Large intestine (tissue), 12 donors: ENCODE measurements at places on chromosomes 1 and 21. TPM values are rescaled to one million over a fixed set of nuclear protein-coding genes. Genes with fewer than 3 reads are reported as not detected.

- peaks cover 10% of the 10 kb centered on the region for H3K36me3 ChIP-seq
- no peak overlapping the region for H3K27ac ChIP-seq
- H3K4me1 ChIP-seq, result peaks cover 2% of the 10 kb centered on the region
- H3K27me3 ChIP-seq, result no peaks in the 10 kb centered on the region
- DNase-seq, result no peak
Observed at GRCh38 chr1:167763525-167764220, 41.9 kb downstream of the MPZL1 start.

DNA sequence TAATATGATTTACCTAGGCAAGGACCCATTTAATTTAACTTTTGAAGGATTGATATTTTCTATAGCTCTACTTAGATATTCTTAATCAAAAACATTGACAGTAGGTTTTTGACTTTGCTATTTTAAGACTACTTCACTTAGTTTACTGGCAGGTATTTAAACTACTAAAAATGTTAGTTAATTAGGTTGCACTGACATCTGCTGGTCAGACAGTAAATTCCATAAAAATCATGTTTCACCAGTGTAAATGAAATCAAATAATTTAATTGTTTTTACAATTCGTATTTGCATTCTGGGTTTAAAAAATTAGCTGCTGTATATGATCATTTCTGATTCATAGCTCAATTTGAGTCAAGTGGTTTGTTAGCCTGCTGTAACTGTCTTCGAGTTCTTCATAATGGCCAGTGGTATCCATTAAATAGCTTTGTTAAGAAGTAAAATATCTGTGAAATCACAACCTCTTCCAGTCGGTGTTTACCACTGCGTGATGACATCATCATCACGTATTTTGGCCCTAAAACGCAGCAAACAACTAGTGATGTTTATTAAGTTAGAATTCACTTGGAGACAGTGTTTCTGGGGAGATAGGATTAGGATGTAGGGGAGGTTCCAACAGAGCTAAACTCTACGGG lies 26.2 kb downstream of the EXTL2 start:
- no peaks in the 10 kb centered on the region for H3K27me3 ChIP-seq
- H3K4me1 ChIP-seq, result no peaks in the 10 kb centered on the region
- DNase-seq, result no peak
- no peak overlapping the region for H3K4me3 ChIP-seq
- H3K27ac ChIP-seq, result no peak overlapping the region

- H3K27me3 ChIP-seq, result no peaks in the 10 kb centered on the region
- DNase-seq, result no peak
- no peaks in the 10 kb centered on the region for H3K36me3 ChIP-seq
- H3K4me3 ChIP-seq, result peak overlapping the region; percentile 94
- peak overlapping the region; percentile 78 for H3K27ac ChIP-seq
Observed at GRCh38 chr1:36148821-36149236, 457 bp downstream of the TRAPPC3 start.

DNA sequence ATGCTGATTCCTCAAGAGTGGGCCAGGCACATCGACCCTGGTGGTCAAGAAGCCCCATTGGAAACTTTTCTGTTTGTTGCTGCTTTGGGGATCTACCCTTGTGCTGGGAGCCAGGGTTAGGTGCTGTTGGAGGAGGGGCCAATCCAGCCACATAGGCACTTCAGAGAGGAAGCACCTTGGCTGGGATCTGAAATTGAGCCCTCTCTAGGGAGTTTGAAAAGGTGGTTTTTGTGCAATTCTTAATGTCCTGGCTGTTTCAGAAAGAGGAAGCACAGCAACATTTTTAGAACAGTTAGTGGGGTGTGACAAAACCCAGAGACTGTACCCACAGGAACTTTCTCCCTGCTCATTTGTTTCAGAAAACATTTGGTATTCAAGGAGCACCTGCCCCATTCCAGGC lies 17.2 kb upstream of the BEND5 start:
- H3K36me3 ChIP-seq, result no peaks in the 10 kb centered on the region
- DNase-seq, result no peak
- H3K4me1 ChIP-seq, result no peaks in the 10 kb centered on the region
- no peak overlapping the region for H3K4me3 ChIP-seq

DNA sequence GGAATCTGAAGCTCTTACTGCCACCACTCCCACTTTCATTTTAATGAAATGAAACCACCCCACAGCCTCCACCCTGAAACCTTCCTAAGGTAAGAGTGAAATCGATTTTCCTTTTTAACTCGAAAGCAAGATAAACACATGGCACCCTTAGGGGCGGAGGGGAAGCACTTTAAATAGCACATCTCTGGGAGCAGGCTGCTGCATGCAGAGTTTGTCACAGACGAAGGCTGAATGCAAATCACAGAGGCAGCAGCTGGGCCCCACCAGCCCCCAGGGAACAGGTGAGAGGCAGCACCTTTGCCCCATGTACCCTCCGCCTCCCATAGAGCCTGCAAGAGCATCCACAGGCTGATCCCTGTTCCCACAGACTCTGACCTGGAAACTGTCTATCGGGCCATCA lies 60.0 kb upstream of the GRIK3 start:
- H3K4me1 ChIP-seq, result no peaks in the 10 kb centered on the region
- H3K27me3 ChIP-seq, result no peaks in the 10 kb centered on the region
- no peak overlapping the region for H3K27ac ChIP-seq
- no peak for DNase-seq

- H3K4me1 ChIP-seq, result no peaks in the 10 kb centered on the region
- H3K4me3 ChIP-seq, result no peak overlapping the region
- DNase-seq, result no peak
- no peaks in the 10 kb centered on the region for H3K36me3 ChIP-seq
- no peaks in the 10 kb centered on the region for H3K27me3 ChIP-seq
Observed at GRCh38 chr1:231827337-231828105, 200.9 kb downstream of the DISC1 start.

DNA sequence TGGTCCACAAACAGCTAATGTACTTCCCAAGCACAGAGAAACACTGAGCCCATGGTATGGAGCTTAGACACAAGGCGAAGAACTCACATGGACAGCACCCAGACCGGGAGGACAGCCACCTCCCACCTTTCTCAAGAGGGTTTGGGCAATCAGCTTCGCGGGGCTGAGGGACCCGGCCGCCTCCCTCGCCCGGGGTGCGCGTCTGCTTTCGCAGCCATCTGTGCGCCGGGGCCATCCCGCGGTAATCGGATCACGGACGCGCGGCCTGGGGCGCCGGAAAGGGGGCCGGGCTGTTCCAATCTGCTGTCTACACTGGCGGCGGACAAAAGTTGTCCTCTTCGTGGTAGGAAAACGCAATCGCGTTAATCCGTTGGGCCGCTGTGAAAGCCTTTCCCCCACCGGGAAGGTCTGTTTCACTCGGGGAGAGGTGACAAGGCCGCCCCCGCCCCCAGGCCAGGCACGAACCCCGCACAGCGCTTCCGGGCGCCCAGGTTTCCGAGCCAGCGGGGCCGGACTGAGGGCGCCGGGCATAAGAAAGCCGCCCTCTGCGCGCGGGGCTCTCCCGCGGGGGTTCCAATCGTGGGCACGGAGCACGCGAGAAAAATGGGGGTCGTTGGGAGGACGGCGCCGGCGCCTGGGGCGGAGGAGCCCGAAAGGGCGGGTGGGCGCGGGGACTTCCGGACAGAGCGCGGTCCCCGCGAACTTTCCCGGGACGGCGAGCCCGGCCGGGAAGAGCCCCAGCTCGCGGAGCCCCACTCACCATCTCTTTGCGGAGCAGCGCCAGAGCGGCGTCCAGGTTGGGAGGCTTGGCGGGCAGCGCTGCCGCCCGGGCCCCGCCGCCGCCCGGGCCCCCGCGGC lies 664 bp downstream of the FAM89A start:
- peaks cover 11% of the 10 kb centered on the region for H3K4me1 ChIP-seq
- peak; percentile 59 for DNase-seq
- H3K4me3 ChIP-seq, result peak overlapping the region; percentile 68
- H3K27ac ChIP-seq, result no peak overlapping the region
- peaks cover 30% of the 10 kb centered on the region for H3K27me3 ChIP-seq
- H3K36me3 ChIP-seq, result no peaks in the 10 kb centered on the region

DNA sequence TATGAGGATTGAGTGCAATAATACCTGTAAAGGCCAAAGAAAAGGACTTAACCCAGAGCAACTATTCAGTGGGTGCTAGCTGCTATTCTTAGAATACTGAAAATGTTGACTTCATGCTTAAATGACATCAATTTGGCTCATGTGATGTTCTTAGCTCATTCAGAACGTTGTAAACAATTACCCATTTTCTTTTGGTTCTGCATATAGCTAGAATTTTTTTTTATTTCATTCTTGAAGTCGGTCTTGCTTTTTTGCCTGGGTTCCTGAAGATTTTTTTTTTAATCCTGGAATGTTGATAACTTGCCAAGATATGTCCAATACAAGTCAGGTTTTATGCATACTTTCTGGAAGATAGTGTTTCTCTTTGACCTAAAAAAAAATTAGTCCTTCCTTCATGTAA lies 772.0 kb downstream of the LTN1 start:
- H3K27ac ChIP-seq, result no peak overlapping the region
- H3K4me3 ChIP-seq, result no peak overlapping the region
- H3K27me3 ChIP-seq, result no peaks in the 10 kb centered on the region

GRCh38 chr1:181174861-181175260 lies 86.4 kb downstream of the IER5 start:
- peaks cover 42% of the 10 kb centered on the region for H3K4me1 ChIP-seq
- H3K27ac ChIP-seq, result peak overlapping the region; percentile 94
- H3K27me3 ChIP-seq, result no peaks in the 10 kb centered on the region
- peak; percentile 72 for DNase-seq

GRCh38 chr1:25676488-25676887 lies 59.9 kb downstream of the MAN1C1 start:
- H3K27ac ChIP-seq, result no peak overlapping the region
- H3K27me3 ChIP-seq, result no peaks in the 10 kb centered on the region
- H3K36me3 ChIP-seq, result no peaks in the 10 kb centered on the region
- no peaks in the 10 kb centered on the region for H3K4me1 ChIP-seq
- no peak for DNase-seq

DNA sequence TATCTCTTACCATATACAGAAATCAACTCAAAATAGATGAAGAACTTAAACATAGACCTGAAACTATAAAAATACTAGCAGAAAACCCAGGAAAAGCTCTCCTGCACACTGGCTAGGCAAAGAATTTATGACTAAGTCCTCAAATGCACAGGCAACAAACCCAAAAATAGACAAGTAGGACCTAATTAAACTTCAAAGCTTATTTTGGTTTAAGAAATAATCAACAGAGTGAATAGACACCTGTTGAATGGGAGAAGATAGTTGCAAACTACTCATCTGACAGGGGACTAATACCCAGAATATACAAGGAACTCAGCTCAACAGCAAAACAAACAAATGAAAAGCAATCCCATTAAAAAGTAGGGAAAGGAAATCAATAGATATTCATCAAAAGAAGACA lies 40.7 kb downstream of the WARS2 start:
- H3K4me1 ChIP-seq, result no peaks in the 10 kb centered on the region
- H3K27ac ChIP-seq, result no peak overlapping the region
- no peaks in the 10 kb centered on the region for H3K27me3 ChIP-seq
- no peak overlapping the region for H3K4me3 ChIP-seq
- no peaks in the 10 kb centered on the region for H3K36me3 ChIP-seq
- no peak for DNase-seq

GRCh38 chr1:65163201-65163805 lies 15.3 kb downstream of the AK4 start:
- no peaks in the 10 kb centered on the region for H3K36me3 ChIP-seq
- no peak overlapping the region for H3K27ac ChIP-seq

DNA sequence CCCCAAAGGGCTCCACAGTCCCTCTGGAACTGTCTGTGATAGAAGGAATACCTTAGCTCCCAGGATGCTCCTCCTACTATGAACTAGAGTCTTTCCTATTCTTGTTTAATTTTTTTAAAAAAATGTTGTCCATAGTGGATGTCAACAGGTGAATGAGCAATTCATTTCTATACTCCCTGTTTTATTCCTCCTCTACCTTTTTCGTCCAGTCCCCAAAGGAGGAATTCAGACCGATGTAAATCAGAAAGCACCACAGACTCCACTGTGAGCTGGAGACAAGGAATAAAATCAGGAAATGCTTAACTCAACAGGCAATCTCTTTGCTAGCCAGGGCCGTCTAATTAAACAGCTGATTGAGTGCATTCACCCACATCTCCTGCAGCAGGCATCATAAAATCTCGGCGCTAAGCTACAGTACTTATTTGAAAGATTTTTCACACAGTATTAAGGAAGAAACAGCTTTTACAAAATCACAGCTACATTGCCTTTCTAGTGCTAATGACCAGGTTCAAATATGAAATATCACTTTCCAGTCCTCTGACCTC lies 381.6 kb downstream of the SIPA1L2 start:
- H3K27ac ChIP-seq, result no peak overlapping the region
- H3K36me3 ChIP-seq, result no peaks in the 10 kb centered on the region
- DNase-seq, result no peak
- peaks cover 6% of the 10 kb centered on the region for H3K27me3 ChIP-seq
- peaks cover 3% of the 10 kb centered on the region for H3K4me1 ChIP-seq
- no peak overlapping the region for H3K4me3 ChIP-seq

GRCh38 chr1:247347477-247348222 lies 16.0 kb upstream of the ZNF496 start:
- H3K4me1 ChIP-seq, result peaks cover 5% of the 10 kb centered on the region
- H3K27me3 ChIP-seq, result peaks cover 10% of the 10 kb centered on the region
- H3K4me3 ChIP-seq, result peak overlapping the region; percentile 10
- no peaks in the 10 kb centered on the region for H3K36me3 ChIP-seq

DNA sequence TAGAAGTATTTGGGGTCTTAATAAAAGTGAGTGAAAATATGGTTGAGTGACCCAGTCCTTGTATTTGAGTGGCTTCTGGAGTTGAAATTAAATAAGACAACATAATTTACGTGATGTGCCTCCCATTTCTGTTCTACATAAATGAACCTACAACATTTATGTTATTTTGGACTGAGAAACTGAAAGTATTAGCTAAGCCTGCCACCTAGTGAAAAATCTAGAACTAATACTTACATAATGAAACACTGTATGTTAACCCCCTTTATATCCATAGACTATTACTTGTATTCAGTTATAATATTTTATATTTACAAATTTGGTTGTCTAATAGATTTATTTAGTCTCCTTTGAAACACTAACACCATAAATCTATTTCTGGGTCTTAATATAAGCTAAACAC lies 298.9 kb downstream of the KCNT2 start:
- H3K27me3 ChIP-seq, result no peaks in the 10 kb centered on the region
- no peak overlapping the region for H3K27ac ChIP-seq
- no peak for DNase-seq
- no peaks in the 10 kb centered on the region for H3K36me3 ChIP-seq
- no peak overlapping the region for H3K4me3 ChIP-seq

GRCh38 chr1:203165101-203165799 lies 10.4 kb downstream of the MYBPH start:
- no peak for DNase-seq
- H3K4me3 ChIP-seq, result no peak overlapping the region
- no peaks in the 10 kb centered on the region for H3K36me3 ChIP-seq

- H3K27me3 ChIP-seq, result no peaks in the 10 kb centered on the region
- no peak overlapping the region for H3K4me3 ChIP-seq
- H3K36me3 ChIP-seq, result peaks cover 79% of the 10 kb centered on the region
- no peak for DNase-seq
- H3K27ac ChIP-seq, result peak overlapping the region; percentile 30
Observed at GRCh38 chr21:41752231-41752681, 14.6 kb downstream of the RIPK4 start.

TRAPPC10 gene
- 36.6 TPM for polyA plus RNA-seq

SAMSN1 gene
- polyA plus RNA-seq, result 3.4 TPM

RSPH1 gene
- 6.0 TPM for polyA plus RNA-seq

CHIA gene
- not detected for polyA plus RNA-seq

ITLN2 gene
- 1.9 TPM for polyA plus RNA-seq

ERG gene
- polyA plus RNA-seq, result 6.2 TPM

OR2L2 gene
- polyA plus RNA-seq, result 0.52 TPM

SELE gene
- 0.84 TPM for polyA plus RNA-seq

TRIM46 gene
- polyA plus RNA-seq, result 2.9 TPM

GBP4 gene
- polyA plus RNA-seq, result 8.9 TPM

TTC24 gene
- 0.15 TPM for polyA plus RNA-seq

SIM2 gene
- polyA plus RNA-seq, result 0.58 TPM
